ENCODE measurements at places on chromosomes 13 and 19.

DNA sequence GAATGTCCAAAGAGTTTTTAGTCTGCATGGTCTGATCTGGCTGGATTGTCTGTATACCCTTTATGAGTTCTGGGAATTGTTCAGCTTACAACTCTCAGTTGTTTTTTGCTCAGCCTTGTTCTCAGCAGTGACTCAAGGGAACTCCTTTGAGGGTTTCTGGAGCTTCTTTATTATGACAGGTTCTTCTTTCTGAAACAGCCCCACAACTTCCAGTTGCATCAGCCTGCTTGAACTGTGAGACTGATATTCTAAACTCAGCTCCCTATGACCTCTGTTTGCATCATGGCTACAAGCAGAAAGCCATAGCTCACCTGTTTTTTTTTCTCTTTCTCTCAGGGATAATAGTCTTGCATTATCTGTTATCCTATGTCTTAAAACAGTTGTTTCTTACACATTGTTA lies 85.0 kb downstream of the TDRD3 start:
- no peak for DNase-seq

- DNase-seq = no peak
Measured at GRCh38 chr19:49361438-49362047, 673 bp downstream of the TEAD2 start.

- DNase-seq = no peak
Measured at GRCh38 chr13:113113846-113114271, 8.3 kb downstream of the F7 start.

- DNase-seq = no peak
Measured at GRCh38 chr13:33519561-33520467, 234.3 kb upstream of the STARD13 start.

GRCh38 chr13:71661921-71662320 lies 205.1 kb downstream of the DACH1 start:
- DNase-seq = no peak

DNA sequence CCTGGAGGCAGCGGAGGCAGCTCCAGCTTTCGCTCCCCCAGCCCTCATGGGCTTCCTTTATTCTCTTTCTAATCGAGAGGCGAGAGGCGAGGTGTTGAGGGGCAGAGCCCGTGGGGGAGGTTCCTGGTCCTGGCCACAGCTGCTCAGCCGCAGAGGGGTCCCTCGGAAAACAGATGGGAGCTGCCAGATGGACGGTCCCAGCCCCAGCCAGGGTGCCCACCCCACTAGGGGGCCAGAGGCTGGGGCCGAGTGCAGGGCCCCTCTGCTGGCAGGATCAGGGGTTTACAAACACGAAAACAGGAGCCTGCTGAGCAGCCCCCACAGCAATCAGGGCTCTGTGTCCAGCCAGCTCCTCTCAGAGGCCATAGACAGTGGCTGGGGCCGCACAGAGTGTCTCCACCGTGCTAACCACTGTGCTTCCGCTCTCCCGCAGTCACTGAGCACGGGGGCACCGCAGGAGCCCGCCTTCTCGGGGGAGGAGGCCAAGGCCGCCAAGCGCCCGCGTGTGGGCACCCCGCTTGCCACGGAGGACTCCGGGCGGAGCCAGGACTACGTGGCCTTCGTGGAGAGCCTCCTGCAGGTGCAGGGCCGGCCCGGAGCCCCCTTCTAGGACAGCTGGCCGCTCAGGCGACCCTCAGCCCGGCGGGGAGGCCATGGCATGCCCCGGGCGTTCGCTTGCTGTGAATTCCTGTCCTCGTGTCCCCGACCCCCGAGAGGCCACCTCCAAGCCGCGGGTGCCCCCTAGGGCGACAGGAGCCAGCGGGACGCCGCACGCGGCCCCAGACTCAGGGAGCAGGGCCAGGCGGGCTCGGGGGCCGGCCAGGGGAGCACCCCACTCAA lies 182.2 kb downstream of the KDM4B start:
- DNase-seq = no peak

DNA sequence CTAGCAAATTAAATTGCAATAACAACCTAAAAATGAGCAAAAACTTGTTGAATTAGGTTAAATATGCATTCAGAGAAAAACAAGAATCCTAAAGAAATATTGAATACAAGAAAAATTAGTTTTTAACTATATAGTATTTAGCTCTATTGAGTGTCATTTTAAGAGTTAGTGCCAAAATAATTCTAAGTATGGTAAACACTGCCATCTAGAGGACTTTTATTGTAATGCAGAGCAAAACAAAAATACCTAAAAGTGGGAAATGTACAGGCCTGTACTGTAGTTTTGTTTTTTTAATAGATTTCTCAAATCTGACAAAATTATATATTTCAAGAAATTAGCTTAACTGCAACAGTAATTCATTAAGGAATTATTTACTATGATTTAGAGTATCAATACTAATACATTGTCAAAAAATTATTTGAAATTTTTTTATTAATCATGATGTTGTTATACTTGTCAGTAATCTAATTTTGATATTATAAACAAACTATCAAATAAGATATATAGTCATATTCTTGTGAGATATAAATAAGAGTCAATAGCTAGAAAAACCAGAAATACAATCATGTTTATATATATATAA lies 8.2 kb upstream of the PCDH9 start:
- peak; percentile 37 for DNase-seq

- no peak for DNase-seq
Measured at GRCh38 chr19:16804176-16804575, 25.0 kb upstream of the SIN3B start.

DNA sequence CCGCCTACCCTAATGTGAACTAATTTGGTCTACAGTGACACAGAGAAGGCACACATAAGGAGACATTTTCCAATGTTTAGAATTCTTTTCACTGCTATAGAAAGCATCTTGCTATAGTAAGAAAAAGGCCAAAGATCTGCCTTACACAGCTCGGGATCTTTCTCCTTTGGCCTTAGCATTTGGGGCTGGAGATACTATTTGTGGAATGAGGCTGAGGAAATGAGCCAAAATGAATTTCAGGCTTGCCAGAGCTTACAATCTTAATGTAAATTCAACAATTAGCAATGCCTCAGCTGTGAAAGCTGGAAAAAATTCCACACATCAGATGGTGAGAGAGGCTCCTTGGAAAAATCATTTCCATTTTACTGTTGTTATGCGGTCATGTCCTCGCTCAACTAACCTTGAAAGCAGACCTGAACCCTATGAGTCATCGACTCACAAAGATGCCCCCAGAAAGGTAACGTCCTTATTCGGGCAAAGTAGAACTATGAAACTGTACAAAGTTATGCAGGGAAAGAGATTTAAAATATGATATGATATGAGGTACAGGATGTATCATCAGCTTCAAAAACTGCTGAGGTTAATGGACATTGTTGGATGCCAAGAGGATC lies 324.5 kb upstream of the NBEA start:
- DNase-seq = no peak

DNA sequence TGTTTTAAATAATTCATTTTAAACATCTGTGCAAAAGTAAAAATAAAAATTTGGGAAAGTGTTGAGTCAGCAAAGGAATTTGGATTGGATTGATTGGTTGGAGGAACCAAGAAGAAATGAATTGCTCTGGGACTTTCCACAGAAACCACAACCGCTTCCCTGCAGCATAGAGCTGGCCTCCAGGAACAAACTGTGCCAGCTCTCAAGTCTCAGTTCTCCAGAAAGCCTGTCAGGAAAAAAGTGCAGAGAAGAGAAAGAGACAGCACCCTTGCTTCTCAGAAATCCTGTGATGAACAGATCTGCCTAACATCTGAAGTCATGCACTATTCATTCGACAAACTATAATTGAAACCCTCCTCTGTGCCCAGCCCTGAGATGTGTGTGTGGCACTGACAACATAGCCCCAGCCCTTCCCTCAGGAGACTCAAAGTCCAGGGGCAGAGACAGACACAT lies 14.8 kb downstream of the LYPD3 start:
- DNase-seq = no peak

GRCh38 chr13:24894972-24895300 lies 131.0 kb downstream of the RNF17 start:
- DNase-seq = no peak

DNA sequence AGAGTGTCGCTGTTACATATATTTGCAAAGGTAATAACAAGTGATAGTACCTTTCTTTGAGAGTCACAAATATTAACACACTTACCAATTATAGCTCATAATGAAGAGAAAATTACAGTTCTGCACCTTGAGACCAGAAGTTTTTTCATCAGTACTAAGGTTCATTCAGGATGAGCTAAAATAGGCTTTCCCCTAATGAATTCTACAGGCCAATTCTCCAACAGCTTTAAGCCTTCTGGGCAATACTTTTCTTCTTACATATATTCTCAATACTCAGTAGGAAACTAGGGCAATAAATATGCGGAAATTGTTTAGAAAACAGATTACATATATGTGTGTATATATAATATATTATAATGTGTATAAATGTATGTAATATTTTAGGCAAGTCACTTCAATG lies 2672.8 kb upstream of the PCDH20 start:
- no peak for DNase-seq

GRCh38 chr13:48214519-48215121 lies 18.4 kb upstream of the ITM2B start:
- no peak for DNase-seq

- peak; percentile 94 for DNase-seq
Measured at GRCh38 chr19:7705387-7706187, 3.7 kb upstream of the FCER2 start.

DNA sequence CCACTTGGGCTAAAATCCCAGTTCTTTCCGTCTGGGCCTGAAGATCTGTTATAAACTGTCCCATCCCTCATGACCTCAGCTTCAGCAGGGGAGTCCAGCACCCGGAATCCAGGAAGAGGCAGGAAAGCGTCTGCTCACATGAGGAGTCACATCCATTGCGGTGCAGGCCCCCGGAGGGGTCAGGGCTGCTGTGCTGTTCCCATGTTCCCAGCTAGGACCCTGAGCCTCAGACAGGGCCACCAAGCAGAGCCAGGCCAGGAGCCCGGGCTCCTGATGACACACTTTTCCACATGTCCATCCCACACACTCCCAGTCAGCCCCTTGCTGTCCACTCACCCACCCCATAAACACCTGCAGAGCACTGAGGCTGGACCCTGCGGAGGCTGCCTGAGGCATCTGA lies 45.3 kb upstream of the VSTM2B start:
- DNase-seq = no peak

DNA sequence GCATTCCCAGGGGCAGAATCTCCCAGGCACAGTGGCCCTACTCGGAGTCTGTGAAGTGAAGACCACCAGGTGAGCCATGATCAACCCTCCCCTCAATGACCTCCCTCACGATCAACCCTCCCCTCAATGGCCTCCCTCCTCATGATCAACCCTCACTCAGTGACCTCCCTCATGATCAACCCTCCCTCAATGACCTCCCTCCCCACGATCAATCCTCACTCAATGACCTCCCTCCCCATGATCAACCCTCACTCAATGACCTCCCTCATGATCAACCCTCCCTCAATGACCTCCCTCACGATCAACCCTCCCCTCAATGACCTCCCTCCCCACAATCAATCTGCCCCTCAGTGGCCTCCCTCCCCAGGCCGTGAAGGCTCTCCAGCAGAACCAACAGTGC lies 32.1 kb downstream of the SBNO2 start:
- no peak for DNase-seq

DNA sequence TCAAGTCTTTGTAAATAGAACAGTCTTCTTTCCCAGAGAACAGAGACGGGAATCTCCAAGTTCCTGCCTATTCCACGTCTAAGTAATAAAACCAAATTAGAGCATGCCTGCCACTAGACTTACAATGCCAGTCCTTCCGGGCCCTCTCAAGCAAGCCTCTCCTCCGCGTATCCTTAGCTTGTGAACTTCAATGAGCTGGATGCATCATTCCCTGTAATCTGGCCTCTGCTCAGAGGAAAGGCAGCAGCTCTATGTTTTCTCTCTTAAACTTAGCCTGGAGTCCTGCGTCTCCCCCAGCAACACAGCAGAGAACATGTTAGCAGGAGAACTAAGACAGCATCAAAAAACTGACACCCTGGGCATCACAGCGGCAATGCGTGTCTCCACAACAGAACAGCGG lies 8.2 kb downstream of the NALCN start:
- no peak for DNase-seq

DNA sequence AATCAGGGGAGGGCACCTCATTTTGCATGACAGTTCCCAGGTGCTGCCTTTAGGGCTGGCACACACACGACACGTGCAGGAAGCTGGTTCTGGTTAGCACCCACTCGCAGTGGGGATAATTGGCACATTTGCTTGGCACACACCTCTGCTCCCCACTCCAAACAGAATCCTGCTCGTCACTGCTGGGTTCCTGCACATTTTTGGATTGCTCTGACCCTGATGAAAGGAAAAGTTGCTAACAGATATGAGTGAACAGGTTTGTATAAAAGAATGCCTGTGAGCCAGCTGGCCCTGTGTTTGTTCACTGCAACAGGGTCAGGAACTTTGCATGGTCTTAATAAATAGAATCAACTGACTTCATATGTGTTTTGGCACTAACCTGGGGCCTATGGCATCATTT lies 1500.4 kb downstream of the EFNB2 start:
- DNase-seq = no peak

DNA sequence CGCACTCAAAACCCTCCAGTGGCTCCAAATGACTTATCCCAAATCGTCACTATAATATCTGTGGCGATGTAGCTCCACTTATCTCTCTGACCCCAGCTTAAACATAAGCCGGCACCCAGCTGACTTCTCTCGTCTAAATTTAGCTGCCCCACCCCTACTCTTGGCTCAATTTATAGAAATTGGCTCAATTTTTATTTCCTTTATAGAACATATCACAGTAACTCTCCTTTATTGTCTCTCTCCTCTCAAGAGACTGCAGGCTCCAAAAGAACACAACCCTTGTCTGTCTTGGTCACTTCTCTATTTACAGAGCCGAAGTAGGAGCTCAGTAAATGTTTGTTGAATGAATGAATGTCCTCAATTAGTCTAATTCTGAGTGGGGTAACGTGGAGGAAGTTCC lies 805 bp downstream of the ZNF784 start:
- DNase-seq = no peak

DNA sequence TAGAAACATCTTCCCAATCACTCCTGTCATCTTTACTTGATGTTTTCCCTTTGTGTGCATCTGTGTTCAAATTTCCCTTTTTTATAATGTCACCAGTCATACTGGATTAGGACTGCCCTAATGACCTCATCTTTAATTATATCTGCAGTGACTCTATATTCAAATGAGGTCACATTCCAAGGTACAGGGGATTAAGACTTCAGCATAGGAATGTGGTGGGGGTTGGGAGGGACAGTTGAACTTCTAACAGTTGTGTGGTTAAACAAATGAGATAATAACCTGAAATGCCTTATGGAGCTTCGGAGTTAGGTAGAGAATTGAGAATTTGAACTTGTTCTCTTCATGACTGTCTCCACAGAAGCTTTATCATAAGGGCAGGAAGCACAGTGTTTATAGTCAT lies 23.0 kb downstream of the PAN3 start:
- no peak for DNase-seq
